CD4-positive, alpha-beta T cell (primary cell): ENCODE measurements at places on chromosomes 7 and 10.

DNA sequence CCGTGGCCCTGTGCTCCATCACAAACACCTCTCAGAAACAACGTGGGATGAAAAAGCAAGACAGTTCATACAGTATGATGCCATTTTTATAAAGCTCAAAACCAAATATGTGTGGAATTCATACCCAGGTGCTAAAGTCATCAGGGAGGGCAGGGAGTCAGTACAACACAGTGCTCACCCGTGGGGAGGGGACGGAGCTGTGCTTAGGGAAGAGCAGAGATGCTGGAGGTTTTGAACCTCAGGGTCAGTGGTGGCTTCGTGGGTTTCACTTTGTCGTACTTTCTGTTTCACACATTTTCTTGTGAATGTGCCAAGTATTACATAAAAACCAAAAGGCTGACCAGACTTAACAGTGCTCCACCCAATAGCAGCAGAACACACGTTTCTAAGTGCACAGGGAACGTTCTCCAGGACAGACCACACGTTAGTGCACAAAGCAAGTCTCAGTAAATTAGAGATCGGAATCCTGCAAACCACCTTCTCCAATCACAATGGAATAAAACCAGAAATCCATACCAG lies 21.2 kb downstream of the ZMIZ2 start:
- no peak for DNase-seq

DNA sequence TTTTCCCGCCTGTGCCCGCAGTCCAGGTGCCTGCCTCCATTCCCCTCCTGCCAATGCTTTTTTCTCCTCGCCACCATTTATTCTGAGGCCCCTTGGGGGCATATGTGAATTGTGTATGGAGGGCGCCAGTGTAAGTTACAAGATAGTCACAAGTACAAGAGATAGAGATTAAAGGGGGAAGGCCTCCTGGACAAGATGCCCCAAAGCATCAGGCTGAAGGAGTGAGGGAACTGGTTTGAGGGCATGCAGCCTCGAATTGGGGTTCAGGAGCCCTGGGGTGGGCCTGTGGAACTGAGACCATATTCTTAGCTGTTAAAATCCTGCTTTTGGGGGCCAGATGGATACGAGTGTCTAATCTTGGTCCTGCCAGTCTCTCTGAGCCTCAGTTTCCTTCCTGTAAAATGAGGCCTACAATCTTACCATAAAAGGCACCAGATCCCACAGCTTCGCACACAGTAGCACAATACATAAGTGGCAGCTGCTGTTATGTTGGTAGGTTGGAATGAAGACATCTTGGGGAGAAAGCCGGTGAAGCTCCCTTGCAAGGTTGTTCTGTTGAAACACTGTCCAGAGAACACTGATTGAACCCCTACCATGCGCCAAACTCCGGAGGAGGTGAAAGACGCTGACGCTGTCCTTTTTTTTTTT lies 545 bp upstream of the COMTD1 start:
- no peak for DNase-seq

- no peak for DNase-seq
Measured at GRCh38 chr10:32461203-32461602, 15.3 kb downstream of the CCDC7 start.

DNA sequence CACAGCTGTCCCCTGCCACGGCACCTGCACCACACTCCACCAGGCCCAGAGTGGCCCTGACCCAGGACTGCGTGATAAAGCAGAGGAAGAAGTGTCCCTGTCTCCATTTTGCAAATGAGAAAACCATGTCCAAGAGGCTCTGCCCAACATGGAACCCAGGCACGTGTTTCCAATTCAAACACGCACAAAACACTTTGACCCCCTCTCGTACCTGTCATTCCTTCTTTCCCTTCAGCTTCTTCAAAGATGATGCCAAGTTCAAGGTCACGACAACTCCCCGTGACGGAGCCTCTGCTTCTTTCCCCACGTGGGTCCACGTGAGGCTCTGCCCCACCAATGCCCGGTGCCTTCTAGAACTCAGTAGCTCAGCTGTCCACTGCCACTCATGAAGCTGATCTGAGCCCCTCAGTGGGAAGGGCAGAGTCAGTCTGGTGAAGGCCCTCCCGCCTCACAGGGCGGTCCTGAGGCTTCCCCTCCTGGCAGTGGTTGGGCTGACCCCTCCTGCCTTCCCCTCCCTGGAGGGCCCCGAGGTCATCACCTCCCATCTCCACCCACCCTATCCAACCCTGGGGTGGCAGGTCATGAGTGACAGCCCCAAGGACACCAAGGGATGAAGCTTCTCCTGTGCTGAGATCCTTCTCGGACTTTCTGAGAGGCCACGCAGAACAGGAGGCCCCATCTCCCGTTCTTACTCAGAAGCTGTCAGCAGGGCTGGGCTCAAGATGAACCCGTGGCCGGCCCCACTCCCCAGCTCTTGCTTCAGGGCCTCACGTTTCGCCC lies 19.0 kb downstream of the CALML5 start:
- no peak for DNase-seq

DNA sequence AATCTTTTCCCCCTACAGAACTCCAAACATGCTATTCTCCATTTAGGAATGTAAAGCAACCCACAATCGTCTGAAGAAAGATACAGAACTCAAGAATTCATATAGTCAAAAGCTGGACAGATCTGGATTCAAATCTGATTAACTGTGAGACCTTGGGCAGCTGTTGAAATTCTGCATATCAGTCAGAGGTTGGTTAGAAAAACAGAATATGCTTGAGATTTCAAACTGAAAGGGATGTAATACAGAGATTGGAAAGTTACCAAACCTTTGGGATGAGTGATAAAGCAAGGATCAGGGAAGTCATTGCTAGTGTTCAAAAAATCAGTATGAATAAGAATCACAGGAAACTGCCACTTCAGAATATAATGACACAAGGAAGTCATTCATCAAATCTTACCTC lies 406.6 kb downstream of the HTR7 start:
- DNase-seq, result no peak

DNA sequence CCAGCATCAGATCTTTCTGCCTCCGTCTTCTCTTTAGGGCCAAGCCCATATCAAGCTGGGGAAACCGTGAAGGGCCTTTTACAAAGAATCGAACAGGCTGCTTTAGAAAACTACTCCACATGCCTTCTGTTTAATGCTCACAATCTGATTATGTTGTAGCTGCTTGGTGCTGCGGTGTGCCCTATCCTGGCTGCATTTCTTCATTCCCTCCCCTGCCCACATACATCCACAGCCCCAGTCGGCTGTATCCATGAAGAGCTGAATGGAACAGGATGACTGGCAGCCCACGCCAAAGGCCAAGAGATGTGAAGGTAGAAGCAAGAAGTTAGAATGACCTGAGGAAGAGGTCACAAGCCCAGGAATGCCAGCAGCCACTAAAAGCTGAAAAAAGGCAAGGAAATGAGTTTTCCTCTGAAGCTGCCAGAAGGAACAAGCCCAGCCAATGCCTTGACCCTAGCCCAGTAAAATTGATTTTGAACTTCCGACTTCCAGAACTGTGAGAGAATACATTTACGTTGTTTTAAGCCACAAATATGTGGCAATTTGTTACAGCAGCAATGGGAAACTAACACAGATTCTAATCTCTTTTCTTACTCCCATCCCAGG lies 22.2 kb downstream of the TAS2R41 start:
- no peak for DNase-seq

GRCh38 chr7:156102267-156102666 lies 290.0 kb upstream of the SHH start:
- DNase-seq, result no peak

DNA sequence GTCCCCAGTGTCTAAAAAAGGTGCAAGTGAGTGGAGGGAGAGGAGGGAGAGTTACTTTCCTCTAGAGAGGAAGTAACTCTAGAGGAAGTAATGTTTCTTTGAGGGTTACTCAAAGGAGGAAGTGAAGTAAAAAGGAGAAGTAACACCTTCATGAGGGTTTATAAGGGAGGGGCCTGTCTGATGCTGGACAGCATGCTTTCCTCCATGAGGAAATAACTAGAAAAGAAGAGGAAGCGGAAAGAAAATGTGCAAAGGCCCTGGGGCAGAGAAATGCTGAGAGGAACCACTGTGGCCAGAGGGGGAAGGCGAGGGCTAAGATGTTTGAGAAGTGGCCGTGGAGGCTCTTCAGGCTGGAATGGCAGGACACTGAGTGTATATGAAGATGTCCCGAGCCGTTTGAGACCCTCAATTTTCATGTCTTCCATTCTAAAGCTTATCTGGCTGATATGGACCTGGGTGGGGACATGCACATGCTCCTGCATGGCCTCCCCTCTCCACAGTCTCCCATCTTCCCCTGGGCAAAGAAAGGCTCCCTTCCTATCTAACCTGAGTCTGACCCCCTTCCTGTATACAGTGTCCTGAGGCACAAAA lies 3.4 kb upstream of the SLC18A2 start:
- no peak for DNase-seq

GRCh38 chr10:87927091-87927490 lies 63.7 kb downstream of the PTEN start:
- no peak for DNase-seq

GRCh38 chr10:98035599-98035998 lies 5.2 kb upstream of the CRTAC1 start:
- no peak for DNase-seq

DNA sequence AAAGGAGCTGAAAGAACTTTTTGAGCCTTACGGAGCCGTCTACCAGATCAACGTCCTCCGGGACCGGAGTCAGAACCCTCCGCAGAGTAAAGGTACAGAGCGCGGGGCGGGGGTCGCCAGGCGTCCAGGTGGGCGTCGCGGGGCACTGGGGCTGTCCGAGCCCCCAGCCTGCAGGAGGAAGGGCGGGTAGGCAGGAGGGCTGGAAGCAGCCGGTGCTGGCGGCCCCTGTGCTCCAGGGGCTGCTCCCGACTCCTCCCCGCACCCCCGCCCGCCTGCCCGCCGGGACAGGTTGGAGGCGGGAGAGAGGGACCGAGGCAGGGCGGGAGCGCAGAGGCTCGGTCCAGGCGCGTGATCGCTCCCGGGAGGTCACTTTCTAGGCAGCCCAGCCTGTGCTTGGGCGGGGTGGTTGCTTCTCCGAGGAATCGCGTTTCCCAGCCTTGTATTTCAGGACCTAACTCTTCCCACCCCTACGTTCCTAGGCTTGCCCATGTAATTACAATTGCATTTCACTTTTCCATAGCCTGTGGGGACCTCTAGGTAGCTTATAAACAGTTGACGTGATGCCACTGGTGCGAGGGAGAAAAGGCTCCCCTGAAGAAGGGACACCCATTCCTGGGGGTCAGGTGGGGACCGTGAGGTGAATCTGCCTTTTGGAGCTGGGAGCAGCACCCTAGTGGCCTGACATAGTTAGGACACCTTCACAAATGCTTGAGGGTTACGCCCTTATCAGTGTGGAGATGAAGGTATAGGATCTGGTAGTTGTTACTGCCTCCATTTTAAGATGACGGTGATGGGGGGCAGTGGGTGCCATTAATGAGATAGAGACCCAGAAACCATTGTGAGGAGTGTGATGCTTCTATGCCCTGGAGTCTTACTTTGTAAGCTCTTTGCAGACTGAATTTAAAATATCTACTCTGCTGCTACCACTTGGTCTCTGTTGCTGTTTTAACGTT lies 148.2 kb downstream of the CELF2 start:
- peak; percentile 58 for DNase-seq

DNA sequence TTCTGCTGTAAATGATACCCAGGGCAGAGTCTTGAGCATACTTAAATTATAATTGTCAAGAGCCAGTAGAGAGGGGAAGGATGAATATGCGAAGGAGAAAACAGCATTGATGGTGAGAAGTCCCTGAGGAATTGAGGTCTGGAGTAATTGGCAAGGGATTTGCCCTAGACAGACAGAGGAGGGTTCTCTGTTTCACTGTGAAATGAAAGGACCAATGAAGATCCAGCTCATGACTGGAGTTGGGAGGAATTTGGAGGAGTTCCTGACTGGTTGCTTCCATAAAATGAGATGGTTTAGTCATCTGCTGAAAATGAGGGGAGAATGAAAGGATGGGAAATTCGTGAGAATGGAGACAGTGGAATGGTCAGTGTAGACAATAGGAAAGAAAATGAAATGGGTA lies 6.8 kb downstream of the PRPF18 start:
- DNase-seq, result no peak

GRCh38 chr7:17209101-17209500 lies 89.4 kb upstream of the AHR start:
- DNase-seq, result no peak

GRCh38 chr10:42939685-42940366 lies 137.0 kb upstream of the RET start:
- DNase-seq, result no peak

- no peak for DNase-seq
Measured at GRCh38 chr10:114021154-114021553, 22.5 kb upstream of the ADRB1 start.

DNA sequence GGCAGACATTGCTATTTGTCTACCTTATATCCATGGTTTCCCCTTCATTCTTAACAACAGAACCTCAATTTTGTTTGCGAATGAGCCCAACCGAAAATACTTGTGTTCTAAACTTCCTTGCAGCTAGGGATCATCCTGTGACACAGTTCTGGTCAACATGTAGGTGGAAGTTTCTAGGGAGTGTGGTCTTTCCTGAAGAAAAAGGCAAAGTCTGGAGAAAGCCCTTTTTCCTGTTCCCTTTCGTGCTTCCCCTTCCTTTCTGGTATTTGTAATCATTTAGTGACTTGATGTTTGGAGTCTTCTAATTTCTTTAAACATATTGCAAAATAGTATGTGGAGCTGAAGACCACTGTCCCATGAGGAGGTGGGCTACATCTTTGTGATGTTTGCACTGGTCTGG lies 2.9 kb upstream of the IFRD1 start:
- no peak for DNase-seq

DNA sequence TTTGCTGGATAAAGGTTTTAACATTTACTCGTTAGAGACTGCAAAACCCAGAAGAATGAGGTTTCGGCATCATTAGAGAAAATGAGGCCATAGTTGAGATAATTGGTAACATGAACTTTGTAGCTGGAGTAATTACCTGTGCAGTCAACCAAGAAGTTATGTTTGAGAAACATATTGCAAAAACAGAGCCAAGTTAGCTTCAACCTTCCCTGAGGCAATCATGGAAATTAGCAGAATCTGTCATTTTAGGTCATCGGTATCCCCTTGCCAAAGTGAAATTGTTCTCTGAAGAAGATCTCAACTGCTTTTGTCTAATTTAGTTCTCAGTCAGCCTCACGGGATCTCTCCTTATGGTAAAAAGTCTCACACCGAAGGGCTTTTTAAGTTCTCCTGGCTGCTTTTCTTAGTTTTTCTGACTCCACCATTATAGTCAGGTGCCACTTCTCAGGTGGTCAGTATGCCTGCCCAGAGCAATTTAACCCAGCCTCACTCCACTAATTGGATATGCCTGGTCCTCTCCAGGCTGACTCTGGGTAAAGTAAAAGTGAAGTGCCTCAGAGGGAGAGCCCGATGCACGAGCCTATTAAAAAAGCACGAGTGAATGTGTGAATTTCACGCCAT lies 52.5 kb downstream of the NRCAM start:
- no peak for DNase-seq

DNA sequence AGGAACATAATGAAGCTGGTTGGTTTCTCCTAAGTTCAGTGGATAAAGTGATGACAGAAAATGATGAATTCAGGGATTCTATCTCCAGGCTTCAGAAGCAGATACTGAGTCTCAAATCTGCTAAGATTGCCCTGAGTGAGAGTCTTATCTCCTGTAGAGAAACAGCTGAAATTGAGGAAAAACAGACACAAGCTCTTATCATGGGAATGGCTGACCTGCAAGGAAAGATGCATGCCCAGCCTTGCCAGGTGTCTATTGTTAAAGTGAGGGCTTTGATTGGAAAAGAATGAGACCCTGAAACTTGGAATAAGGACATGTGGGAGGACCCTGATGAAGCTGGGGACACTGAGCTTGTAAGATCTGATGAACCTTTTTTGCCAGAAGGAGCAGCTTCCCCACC lies 100.3 kb downstream of the DNAJB9 start:
- no peak for DNase-seq

- DNase-seq, result no peak
Measured at GRCh38 chr10:31395695-31396094, 76.7 kb downstream of the ZEB1 start.
